CD4-positive, alpha-beta T cell treated with Interleukin-17A for 4 hours (primary cell): ENCODE measurements at places on chromosomes 6 and 20.
A peak's percentile ranks its signal among the peaks of the same experiment; 100 is the strongest.

DNA sequence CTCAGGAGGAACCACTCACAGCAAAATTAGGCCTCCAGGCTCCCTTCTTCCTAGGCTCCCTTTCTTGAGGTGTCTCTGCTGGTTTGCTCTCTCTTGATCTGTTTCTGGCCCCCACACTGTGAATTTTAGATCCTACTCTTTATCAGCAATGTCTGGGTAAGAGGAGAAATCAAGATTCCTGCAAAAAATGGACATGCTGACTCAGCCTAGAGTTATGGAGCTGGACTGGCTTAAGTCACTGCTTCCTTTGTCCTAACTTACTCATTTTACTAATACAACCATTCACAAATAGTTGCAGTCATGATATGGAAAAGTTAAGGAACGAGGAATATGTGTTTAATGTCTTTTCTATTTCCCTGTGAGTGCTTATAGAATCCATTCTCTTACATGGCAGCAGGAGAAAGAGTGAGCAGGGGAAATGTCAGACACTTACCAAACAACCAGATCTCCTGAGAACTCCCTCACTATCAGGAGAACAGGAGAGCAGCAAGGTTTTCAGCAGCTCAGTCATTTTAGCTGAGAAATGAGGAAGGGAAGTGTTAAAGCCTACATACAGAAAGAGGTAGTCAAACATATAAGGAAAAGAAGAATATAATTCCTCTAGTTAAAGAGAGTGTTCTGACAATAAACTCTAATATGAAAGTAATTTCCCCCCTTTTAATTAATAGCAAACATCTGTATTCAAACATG lies 160.8 kb downstream of the PDE7B start:
- DNase-seq: no peak

DNA sequence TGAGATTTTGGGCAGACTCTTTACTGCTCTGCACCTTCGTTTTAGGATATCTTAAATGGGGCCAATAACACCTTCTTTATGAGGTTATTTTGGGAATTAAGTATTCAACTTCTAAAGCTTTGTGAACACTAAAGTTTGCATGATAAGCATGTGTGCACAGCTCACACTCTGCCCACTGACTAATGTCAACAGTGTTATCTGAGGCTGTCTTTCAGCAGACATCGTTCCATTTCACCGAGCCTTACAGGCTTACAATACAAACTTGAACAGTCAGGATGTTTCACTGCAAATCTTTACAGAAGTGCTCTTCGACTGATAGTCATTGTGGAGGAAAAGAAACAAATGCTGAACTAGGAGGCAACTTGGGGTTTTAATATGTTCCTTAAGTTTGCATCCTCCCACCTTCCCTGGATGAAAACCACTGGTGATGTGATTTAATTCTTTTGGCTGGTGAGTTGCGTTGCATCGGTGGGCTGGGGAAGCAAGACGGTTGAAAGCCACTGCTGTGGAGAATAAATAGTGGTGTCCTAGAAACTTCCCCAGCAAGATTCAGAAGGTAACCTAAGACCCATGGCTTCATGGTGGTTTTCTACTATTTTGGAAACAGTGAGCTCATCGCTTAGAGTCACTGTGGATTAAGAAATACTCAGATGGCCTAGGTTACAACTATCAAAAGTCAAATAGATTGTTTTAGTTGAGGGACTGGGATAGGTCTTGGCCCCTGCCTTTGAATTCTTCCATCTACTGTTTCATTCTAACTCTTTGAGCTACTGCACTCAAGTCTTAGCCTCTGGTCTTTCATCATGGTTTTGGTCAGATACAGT lies 167.2 kb upstream of the MAP3K7 start:
- no peak for DNase-seq

- DNase-seq: no peak
These were observed 60.8 kb downstream of the FAXC start for GRCh38 chr6:99288668-99289067.

DNA sequence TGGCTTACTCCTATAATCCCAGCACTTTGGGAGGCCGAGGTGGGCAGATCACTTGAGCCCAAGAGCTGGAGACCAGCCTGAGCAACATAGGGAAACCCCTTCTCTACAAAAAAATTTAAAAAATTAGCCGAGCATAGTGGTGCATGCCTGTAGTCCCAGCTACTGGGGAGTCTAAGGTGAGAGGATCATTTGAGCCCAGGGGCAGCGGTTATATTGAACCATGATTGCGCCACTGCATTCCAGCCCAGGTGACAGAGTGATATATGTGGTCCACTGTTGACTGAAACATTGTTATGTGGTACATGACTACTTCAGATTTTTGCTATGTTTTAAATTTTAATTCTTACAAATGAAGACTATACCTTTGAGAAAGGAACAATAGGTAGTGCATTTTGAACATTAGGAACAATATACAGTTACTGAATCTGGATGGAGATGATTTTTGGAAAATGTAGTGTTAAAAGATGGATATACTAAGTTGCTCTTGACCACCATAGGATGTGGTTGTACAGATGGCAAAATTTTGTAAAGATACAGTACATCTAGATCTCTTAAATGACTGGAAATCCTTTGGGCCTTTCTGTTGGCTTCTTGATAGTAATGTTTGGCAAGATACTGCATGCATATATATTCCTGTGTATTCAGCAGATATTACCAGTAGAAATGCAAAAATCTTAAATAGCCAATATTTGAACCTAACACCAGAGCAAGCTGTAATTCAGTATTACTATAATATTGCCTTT lies 35.9 kb downstream of the MAPK14 start:
- DNase-seq: no peak

DNA sequence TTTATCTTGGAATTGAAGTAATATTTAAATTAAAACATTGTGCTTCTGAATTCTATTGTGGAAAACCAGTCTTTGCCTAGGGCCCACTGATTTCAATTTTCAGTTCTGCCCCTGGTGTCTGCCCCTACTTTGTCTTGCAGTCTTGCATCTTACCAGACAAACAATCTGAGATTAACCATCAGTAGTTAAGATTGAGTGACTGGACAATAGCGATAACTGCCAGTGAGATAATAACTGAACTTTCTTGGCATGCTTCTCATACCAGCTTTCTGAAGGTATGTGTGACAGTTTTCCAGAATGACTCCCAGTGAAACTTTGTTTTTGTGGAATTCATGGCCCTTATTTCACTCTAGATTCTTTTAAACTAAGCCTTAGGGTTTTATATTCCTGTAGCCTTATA lies 53.5 kb downstream of the KCNQ5 start:
- no peak for DNase-seq

DNA sequence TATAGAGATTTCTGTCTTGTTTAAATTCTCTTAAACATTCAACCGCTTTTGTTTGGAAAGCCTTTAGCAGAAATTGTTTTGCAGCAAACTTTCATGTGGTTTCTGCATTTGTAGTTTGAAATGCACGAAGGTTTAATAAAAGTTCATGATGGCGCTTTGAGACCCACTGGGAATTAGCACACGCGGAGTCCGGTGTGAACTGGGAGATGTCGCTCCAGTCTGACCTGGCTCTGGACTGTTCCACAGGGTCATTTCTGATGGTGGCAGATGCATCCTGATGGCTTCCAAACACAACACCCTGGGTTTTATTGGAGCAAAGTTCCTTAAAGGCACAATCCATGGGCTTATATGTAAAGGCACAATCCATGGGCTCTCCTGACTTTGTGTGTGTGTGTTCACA lies 78.1 kb upstream of the MTHFD1L start:
- no peak for DNase-seq

DNA sequence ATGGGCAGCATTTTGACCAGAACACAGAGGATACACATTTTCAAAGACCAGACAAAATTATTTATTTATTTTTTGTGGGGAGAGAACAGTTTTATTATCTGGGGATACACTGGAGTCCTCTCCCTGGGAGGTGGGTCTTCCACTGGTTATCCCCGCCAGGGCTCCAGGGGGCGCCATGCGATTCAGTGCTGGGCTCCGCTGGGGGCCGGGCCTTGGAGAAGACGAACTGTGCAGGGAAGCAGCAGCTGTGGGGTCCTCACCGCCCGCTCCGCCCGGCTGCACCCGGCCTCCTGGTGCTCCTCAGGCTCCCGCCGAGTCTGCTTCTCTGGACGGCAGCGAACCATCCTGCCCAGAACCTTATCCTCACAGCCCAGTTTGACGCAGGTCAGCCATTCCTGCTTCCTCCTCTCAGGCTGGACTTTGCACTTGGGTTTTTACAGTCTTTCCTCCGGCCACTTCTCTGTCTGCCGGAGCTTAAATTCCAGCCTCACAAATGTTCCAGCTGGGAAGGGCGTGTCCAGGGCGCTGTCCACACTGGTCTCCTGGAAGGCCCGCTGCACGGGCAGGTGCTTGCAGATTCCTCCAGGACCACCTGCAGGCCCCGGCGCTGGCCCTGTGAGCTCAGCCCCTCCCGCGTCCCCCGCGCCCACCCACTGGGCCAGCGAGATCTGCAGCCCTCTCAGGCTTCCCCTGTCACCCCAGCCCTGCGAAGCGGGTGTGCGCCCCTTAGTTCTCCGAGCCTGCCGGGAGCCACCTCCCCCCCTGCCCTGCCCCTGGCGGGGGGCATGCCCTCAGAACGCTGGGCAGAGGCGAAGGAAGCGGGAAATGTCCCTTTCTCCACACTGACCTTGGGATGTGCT lies 1830.0 kb upstream of the DEFB115 start:
- no peak for DNase-seq

GRCh38 chr20:1894471-1894950 lies 696 bp upstream of the SIRPA start:
- DNase-seq: no peak

DNA sequence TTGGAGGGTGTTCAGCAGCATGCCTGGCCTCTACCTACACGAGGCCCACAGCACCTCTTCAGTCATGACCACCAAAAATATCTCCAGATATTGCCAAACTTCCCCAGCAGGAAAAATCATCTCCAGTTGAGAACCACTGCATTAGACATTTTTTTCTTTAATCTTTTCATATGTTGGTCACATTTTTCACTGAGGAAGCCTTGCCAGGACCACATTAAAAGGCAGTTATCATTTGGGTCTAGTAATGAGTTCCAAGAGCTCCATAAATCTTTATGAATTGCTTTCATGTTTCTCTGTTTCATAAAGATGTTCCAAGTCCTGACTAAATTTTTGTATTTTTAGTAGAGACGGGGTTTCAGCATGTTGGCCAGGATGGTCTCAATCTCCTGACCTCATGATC lies 28.8 kb downstream of the MTRES1 start:
- no peak for DNase-seq

GRCh38 chr6:53244958-53245357 lies 96.3 kb upstream of the GCM1 start:
- peak; percentile 55 for DNase-seq

DNA sequence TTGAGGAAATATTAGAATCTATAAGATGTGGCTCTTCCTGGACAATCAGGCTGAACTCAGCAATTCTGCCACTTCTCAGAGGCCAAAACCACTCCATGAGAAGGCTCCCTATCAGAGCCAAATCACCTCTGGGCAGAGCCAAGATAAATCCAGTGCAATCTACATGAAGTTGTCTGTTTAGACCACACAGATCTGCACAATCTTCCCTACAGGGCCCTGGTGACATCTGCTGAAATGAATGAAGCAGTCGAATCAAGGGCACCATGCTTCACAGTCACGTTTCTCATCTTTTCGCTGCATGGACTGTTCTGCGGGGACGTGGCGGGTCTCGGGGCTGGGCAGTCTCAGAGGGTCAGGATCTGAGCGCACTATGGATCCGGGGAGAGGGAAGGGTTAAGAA lies 60.1 kb upstream of the CD93 start:
- no peak for DNase-seq

DNA sequence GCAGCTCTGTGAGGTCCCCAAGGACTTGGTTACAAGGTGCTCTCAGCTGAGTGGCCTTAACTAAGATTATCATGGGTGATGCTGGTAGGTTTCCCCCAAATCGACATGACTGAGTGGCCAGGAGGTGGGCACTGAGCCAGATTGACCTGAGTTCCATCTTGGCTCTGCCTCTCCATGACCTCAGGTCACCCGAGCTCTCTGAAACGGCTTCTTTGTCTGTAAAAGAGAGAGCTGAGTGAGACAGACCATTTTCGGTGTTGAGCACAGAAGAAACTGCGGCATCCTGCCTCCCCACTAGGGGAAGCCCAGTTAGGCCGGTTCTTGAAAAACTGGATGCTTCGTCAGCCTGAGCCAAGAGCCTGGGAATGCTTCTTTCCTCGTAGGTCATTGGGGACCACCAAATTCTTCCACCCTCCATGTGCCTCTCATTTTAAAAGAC lies 14.1 kb upstream of the STX16 start:
- no peak for DNase-seq

DNA sequence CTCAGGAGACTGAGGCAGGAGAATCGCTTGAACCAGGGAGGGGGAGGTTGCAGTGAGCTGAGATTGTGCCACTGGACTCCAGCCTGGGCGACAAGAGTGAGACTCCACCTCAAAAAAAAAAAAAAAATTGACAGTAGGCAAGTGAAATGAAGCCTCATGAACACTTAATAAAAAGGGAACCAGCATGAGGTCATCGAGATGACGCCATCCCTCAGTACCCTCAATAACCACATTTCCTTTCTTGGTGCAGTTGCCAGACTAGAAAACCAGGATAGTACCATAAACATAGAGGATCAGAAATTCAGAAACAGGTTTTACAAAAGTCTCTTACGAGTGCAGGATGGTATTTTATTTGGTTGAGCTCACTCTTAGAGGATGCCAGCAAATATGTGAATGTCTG lies 584.1 kb downstream of the MAFB start:
- no peak for DNase-seq

DNA sequence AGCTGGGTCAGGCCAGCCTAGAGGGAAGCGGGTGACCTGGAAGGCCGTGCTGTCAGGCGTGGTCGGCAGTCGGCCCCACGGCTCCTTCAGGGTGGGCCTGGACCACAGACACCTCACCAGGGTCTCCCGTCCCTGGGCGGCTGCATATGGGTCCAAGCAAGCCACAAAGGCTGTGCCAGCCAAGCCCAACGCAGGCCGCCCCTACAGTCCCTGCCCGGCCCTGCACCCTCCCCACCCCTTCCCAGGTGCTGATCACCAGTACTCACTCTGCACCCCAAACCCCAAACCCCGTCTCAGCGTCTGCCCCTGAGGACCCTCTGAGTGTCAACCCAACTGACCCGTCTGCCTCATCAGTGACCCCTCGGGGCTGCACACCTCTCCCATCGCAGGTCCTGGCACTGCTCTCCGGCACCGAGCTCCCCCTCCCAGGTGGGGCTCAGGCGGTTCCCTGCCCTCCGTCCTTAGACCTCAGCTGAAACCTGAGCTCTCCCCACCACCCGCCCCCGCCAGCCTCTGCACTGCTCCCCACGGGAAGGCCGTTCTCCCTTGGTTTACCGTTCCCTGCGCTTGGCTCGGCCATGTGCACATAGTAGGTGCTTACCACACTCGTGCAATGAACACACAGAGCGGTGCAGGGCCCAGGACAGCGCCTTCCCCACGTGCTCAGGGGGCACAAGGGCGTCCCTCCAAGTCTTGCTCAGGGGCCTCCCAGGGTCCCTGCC lies 1.5 kb upstream of the PPDPF start:
- DNase-seq: no peak

DNA sequence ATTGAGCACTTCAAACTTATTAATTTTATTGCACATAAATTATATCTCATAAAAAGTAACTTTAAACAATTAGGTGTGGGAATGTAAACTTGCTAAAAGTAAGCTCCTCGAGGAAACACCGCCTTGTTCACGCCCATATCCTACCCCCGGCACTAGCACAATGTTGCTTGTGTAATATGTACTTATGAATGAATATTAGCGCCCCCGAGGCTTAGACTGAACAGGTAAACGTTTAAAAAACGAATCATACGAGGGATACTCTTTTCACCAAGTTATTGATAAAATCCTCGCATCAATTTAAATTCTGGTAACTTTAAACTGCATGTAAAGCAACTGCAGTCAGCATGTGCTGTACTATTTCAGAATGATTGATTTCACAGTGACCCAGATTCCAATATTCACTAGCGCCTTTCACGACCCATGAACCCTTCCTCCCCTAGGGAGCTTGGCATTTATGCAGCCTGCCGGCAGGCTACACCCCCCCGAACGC lies 637 bp downstream of the TFB1M start:
- DNase-seq: peak; percentile 61
